ENCODE measurements at places on chromosomes 6 and 20.

DNA sequence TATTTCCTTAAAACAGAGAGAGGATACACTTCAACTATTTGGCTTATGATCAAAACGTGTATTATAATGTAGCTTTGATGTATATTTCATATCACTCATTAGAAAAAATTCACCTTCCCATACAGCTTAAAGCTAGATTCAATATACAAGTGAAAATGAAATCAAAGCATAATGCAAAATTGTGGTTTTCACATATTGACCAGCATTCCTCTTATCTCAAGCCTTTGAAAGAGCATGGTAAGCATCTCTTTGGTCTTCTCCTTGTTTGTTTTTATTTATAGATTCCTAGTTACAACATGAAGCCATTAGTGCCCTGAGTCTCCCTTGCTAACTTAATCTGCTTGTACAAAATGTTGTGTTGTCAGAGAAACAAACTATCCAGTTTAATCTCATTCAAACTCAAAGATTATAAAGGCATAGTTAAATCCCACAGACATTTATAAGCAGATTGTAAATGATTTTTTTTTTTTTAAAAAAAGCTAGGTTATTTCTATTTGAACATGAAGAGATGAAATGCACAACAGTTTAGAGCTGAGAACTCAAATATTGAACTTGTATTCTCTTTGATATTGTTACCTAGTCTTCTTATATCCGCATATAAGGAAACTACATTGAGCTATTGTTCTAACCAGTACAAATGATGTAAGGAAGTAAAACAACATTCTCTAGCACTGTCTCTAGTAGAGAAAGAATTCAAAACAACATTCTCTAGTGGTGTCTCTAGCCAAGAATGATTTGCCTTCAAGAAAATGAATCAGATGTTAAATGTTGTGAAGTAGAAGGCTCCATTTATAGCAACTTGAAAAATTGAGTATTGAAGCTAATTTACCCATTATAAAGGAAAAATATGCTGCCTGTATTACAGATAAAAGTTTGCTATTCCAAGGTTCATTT is 31.2 kb upstream of the SMIM28 start:
- H3K27ac ChIP-seq = no peak overlapping the region
- no peaks in the 10 kb centered on the region for H3K36me3 ChIP-seq
- no peaks in the 10 kb centered on the region for H3K4me1 ChIP-seq
- no peak overlapping the region for H3K4me3 ChIP-seq

GRCh38 chr6:89298680-89299465 is 16.2 kb downstream of the GABRR2 start:
- no peak overlapping the region for H3K27ac ChIP-seq
- H3K4me1 ChIP-seq = peaks cover 4% of the 10 kb centered on the region
- H3K27me3 ChIP-seq = no peaks in the 10 kb centered on the region
- H3K36me3 ChIP-seq = no peaks in the 10 kb centered on the region
- H3K4me3 ChIP-seq = no peak overlapping the region
- DNase-seq = no peak

GRCh38 chr20:13873831-13874230 is 89.0 kb downstream of the NDUFAF5 start:
- H3K4me1 ChIP-seq = no peaks in the 10 kb centered on the region
- no peak for DNase-seq
- no peaks in the 10 kb centered on the region for H3K27me3 ChIP-seq
- H3K27ac ChIP-seq = no peak overlapping the region
- H3K4me3 ChIP-seq = no peak overlapping the region

GRCh38 chr6:146905181-146905704 is 299.0 kb upstream of the STXBP5 start:
- no peaks in the 10 kb centered on the region for H3K36me3 ChIP-seq
- H3K27ac ChIP-seq = no peak overlapping the region
- peaks cover 29% of the 10 kb centered on the region for H3K4me1 ChIP-seq
- no peak overlapping the region for H3K4me3 ChIP-seq
- no peaks in the 10 kb centered on the region for H3K27me3 ChIP-seq

DNA sequence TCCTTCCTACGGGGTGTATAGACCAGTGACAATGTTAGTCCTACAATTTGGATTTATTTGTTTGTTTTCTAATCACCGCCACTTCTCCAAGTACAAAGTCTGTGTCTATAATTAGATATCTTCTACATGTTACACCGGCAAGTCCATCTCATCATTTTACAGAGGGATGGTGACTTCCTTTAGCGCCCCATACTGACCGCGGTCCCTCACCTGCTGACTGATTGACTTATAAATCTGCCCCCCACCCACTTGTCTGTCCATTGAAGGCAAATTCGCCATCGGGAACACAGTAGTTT is 8.9 kb upstream of the NR2E1 start:
- H3K4me1 ChIP-seq = no peaks in the 10 kb centered on the region
- no peak for DNase-seq

DNA sequence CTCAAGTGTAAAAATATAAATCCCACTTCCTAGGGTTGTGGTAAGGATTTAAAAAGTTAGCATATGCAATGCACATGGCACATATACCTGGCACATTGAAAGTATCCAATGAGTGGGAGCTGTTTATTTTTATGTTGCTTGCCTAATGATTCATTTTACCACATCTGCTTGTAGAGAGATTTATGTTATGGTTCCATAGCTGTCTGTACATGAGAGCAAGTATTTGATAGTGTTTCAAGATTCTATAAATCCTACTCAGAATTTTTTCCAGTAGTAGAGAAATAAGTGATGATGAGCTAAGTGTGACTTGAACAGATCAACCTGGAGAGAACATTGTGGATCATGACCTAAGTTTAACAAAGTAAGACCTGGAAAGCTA is 125.3 kb upstream of the SPTLC3 start:
- no peaks in the 10 kb centered on the region for H3K27me3 ChIP-seq
- H3K4me3 ChIP-seq = no peak overlapping the region
- H3K36me3 ChIP-seq = no peaks in the 10 kb centered on the region
- DNase-seq = no peak

- peaks cover 11% of the 10 kb centered on the region for H3K27me3 ChIP-seq
- no peaks in the 10 kb centered on the region for H3K4me1 ChIP-seq
- no peak for DNase-seq
- no peak overlapping the region for H3K4me3 ChIP-seq
Measured at GRCh38 chr6:33952016-33952415, 148.2 kb upstream of the MLN start.

All from SJSA1 (cell line).